ENCODE measurements at places on chromosomes 13 and 19. TPM values are rescaled to one million over a fixed set of nuclear protein-coding genes. Genes with fewer than 3 reads are reported as not detected.

DNAJC15 gene
- polyA plus RNA-seq, result 21.4 TPM

ZNF66 gene
- 1.4 TPM for polyA plus RNA-seq

ZNF607 gene
- 4.4 TPM for polyA plus RNA-seq

DNAAF3 gene
- 3.9 TPM for polyA plus RNA-seq

ZFP82 gene
- polyA plus RNA-seq, result 2.1 TPM

VSTM2B gene
- polyA plus RNA-seq, result 1.3 TPM

WDR88 gene
- polyA plus RNA-seq, result not detected

CYP4F2 gene
- not detected for polyA plus RNA-seq

C19orf85 gene
- polyA plus RNA-seq, result not detected

ATP8A2 gene
- 4.3 TPM for polyA plus RNA-seq

TYROBP gene
- 291 TPM for polyA plus RNA-seq

PRTN3 gene
- 0.20 TPM for polyA plus RNA-seq

KLF2 gene
- 29.3 TPM for polyA plus RNA-seq

PALM3 gene
- polyA plus RNA-seq, result 0.18 TPM

PVR gene
- 28.7 TPM for polyA plus RNA-seq

ANGPTL4 gene
- polyA plus RNA-seq, result 4.9 TPM

CYP2S1 gene
- polyA plus RNA-seq, result 1.2 TPM

CALR3 gene
- polyA plus RNA-seq, result not detected

TBXA2R gene
- polyA plus RNA-seq, result 6.9 TPM

FCAR gene
- 0.24 TPM for polyA plus RNA-seq
